ENCODE measurements at places on chromosomes 16 and 17. TPM values are rescaled to one million over a fixed set of nuclear protein-coding genes. Genes with fewer than 3 reads are reported as not detected.

GRCh38 chr17:73096211-73096610 is 3.7 kb upstream of the SLC39A11 start:
- no peak for DNase-seq

- DNase-seq: no peak
These were observed 97.8 kb downstream of the BANP start for GRCh38 chr16:88048985-88049384.

GRCh38 chr17:21240369-21241055 is 12.7 kb downstream of the NATD1 start:
- DNase-seq: no peak

Gene RCVRN
- total RNA-seq: 0.27 TPM

Gene KRT31
- total RNA-seq: not detected

Gene CMTR2
- total RNA-seq: 37.2 TPM

Gene SLC35G6
- total RNA-seq: not detected

DNA sequence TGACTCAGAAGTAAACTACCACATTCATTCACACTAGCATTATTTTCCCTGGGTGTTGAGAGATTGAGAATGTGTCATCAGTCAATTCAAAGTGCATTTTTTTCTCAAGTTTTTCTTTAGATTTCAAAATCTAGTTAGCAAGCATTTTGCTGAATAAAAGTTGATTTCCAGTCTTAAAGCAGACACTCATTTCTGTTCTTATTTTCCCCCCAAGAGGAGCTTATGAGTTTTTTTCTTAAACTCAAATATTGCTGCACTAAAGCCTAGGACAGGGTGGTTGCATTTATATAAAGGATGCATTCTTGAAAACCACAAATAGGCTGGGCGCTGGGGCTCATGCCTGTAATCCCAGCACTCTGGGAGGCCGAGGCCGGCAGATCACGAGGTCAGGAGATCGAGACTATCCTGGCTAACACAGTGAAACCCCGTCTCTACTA is 15.3 kb downstream of the CDH3 start:
- DNase-seq: no peak

Gene ICAM2
- total RNA-seq: 6.3 TPM

DNA sequence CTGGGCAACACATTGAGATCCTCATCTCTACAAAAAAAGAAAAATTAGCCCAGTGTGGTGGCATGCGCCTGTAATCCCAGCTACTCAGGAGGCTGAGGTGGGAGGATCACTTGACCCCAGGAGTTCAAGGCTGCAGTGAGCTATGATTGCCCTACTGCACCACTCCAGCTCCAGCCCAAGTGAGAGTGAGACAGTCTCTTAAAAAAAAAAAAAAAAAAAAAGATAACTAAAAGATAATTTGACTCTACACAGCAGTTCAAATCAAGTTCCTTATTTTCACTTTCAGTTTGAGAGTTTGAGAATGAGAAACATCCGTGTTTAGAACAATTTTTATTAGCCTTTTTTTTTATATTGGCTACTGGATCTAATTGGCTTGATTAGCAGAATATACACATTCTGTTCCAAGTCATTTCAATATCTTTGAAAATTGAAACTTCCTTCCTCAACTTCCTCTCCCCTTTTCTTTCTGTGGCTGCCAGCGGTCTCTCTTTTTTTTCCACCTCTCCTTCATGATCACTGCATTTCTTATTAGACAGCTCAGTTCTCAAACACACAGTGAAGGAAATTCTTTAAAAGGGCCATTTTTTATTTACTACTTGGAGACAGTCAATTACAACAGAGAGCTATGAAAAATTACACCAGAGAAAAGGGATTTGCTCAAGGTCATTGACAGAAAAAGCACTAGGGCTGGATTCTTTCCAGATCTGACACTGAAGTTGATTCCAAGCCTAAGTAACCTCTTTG is 4.5 kb upstream of the ACSF2 start:
- no peak for DNase-seq

DNA sequence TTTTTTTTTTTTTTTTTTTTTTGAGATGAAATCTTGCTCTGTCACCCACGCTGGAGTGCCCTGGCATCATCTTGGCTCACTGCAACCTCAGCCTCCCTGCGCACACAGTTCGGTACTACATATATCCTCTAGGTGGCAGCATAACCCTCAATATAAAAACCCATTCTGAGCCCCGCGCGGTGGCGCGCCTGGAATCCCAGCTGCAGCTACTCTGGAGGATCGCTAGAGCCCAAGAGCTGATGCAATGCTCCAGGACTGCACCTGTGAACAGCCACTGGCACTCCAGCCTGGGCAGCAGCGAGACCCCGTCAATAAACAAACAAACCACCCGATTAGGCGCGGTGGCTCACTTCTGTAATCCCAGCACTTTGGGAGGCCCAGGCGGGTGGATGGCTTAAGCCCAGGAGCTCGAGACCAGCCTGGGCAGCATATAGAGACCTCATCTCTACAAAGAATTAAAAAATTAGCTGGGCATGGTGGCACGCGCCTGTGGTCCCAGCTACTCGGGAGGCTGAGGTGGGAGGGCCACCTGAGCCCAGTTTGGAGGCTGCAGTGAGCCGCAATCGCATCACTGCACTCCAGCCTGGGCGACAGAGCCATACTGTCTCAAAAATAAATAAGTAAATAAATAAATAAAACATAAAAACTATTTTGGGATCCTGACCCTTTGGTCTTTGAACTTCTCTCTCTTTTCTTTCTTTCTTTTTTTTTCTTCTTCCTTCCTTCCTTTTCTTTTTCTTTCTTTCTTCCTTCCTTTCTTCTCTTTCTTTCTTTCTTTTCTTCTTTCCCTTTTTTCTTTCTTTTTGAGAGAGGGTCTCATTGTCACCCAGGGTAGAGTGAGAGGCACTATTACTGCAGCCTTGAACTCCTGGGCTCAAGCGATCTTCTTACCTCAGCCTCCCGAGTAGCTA is 15.4 kb upstream of the AKAP10 start:
- DNase-seq: peak; percentile 78

- no peak for DNase-seq
These were observed 857 bp downstream of the TMC8 start for GRCh38 chr17:78131172-78132083.

Gene TOP3A
- 46.9 TPM for total RNA-seq

Gene NXPH3
- 4.6 TPM for total RNA-seq

Gene CTRB1
- not detected for total RNA-seq

GRCh38 chr16:82653550-82654511 is 27.1 kb downstream of the CDH13 start:
- DNase-seq: no peak

- DNase-seq: no peak
These were observed 2.2 kb downstream of the SERPINF2 start for GRCh38 chr17:1744551-1745512.

DNA sequence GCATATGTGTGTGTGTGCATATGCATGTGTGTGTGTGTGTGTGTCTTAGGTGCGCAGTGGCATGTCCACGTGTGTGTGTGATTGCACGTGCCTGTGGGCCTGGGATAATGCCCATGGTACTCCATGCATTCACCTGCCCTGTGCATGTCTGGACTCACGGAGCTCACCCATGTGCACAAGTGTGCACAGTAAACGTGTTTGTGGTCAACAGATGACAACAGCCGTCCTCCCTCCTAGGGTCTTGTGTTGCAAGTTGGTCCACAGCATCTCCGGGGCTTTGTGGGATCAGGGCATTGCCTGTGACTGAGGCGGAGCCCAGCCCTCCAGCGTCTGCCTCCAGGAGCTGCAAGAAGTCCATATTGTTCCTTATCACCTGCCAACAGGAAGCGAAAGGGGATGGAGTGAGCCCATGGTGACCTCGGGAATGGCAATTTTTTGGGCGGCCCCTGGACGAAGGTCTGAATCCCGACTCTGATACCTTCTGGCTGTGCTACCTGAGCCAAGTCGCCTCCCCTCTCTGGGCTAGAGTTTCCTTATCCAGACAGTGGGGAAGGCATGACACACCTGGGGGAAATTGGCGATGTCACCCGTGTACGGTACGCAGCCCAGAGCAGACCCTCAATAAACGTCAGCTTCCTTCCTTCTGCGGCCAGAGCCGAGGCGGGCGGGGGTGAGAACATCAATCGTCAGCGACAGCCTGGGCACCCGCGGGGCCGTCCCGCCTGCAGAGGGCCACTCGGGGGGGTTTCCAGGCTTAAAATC is 47.6 kb downstream of the IL21R start:
- no peak for DNase-seq

Gene OR4D1
- 0.18 TPM for total RNA-seq
